GM13976 (cell line): ENCODE measurements at places on chromosomes 5 and 9.
A peak's percentile ranks its signal among the peaks of the same experiment; 100 is the strongest.

DNA sequence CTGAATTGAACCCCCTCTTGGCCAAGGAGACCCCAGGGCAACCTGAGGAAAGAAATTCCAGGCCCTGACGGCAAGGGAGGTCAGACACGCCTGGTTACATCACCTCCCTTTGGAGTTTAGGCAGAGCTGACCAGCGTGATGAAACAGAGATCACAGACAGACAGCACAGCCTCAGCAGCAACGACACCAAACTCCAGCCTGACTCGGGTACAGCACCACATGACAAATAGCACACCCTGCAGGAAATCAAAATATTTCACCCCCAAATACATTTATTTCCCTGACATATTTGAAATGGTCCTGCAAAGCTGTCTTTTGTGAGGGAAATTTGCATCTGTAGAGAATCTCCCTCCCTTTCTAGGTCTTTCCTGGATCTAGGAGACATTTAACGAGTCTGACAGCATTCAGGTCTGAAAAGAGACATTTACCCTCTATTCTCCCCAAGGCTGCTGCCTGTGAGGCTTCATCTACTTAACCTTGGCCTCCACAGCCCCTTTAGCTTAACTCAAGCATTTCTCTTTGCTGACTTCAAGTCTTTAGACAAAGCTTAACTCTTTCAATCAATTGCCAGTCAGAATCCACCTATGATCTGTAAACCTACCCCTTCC lies 2.6 kb downstream of the QSOX2 start:
- DNase-seq: peak; percentile 46

DNA sequence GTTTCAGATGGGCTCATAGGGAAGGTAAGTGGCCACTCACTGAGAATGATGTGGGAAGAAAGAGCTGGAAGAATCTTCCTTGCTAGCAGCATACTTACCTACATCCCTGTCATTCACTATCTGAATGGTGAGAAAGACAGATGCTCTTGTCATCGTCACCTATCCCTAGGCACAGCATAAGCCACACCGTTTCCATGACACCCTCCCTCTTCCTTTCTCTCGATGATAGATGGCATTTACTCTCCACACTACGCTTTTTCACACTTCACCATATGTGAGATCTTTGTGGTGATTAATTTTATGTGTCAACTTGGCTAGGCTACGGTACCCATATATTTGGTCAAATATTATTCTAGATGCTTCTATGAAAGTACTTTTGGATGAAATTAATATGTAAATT lies 44.4 kb upstream of the FER start:
- no peak for DNase-seq

GRCh38 chr5:136159457-136159856 lies 26.8 kb downstream of the SMAD5 start:
- no peak for DNase-seq

DNA sequence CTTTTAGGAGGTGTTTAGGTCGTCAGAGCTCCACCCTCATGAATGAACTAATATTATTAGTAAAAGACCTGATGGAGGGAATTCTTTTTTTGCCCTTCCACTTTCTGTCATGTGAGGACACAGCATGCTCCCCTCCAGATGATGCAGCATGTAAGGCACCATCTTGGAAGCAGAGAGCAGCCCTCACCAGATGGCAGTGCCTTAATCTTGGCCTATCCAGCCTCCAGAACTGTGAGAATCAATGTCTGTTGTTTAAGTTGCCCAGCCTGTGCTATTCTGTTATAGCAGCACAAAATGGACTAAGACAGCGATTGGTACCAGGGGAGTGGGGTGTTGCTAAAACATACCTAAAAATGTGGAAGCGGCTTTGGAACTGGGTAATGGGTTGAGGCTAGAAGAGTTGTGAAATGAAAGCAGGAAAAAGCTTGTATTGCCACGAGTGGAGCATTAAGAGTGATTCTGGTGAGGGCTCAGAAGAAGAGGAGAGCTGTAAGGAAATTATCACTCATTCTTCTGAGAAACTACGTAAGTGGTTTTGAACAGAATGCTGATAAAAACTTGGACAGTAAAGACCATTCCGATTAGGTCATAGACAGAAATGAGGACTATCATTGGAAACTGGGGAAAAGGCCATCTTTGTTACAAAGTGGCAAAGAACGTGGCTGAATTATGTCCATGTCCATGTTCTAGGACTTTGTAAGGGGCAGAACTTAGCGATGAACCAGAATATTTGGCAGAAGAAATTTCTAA lies 28.6 kb downstream of the PTPDC1 start:
- no peak for DNase-seq

- no peak for DNase-seq
Observed at GRCh38 chr5:94113-94892, 2.3 kb downstream of the PLEKHG4B start.

- no peak for DNase-seq
Observed at GRCh38 chr5:169797577-169797976, 160.5 kb downstream of the DOCK2 start.

GRCh38 chr9:135154050-135154615 lies 66.7 kb downstream of the OLFM1 start:
- DNase-seq: no peak

DNA sequence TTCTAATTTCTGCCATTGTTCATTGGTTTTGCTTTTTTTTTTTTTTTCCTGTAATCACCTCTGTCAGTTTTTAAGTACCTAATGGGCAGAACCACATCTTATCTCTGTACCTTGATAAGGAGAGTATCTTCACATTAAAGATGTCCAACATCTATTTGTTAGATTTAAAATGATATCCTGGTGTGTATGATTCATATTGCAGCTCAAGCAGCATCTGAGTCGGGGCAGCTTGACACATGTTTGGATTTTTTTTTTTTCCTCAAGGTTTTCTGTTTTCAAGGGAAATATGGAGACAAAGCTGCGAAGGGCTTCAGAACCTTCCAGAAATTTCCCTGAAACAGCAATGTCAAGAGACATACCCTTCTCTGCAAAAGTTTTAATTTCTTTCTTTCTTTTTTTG lies 164.7 kb downstream of the DOCK2 start:
- DNase-seq: no peak

GRCh38 chr5:66284588-66285342 lies 140.7 kb downstream of the SREK1 start:
- DNase-seq: no peak

DNA sequence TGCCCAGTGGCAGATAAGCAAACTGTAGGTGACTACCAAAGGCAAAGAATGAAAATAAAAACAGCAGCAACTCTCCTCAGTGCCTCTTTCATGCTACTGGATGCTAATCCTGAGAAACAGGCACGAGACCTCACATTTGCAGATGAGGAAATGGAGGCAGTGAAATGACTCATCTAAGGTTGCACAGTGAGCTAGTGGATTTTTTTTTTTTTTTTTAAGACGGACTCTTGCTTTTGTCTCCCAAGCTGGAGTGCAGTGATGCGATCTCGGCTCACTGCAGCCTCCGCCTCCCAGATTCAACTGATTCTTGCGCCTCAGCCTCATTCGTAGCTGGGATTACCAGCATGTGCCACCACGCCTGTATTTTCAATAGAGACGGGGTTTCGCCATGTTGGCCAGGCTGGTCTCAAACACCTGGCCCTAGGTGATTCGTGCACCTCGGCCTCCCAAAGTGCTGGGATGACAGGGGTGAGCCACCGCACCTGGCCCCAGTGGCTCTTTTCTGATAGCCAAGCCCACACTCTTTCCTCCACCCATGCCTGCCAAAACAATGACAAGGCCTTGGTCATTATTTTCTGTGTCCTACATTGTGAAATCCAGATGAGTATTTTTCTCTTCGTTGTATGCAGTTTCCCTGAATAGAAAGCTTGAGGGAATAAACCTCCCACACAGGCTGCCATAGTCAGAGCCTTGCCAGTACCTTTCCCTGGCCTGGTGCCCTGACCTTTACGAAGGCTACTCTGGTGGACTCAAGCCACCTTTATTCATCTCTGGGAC lies 19.2 kb downstream of the DOCK2 start:
- peak; percentile 64 for DNase-seq

DNA sequence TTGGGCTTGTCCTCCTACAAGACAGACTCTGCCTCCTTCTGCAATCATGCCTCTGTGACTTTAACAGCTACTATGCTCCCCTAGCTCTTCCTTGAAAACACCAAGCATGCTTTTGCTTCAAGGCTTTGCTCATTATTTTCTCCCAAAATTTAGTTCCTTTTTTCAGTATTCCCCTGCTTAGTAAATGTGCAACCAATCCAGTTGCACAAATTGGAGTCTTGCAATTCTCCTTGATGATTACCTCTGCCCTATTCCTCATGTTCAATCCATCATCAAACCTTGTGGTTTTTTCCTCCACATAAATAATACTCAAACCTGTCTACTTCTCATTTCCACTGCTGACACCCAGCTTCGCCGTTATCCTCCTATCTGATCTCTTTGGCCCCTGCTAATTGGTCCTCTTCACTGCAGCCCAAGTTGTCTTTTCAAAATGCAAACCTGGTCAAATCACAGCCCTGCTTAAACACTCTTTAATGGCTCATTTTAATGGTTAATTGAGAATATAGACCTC lies 296.3 kb downstream of the CWC27 start:
- DNase-seq: no peak

DNA sequence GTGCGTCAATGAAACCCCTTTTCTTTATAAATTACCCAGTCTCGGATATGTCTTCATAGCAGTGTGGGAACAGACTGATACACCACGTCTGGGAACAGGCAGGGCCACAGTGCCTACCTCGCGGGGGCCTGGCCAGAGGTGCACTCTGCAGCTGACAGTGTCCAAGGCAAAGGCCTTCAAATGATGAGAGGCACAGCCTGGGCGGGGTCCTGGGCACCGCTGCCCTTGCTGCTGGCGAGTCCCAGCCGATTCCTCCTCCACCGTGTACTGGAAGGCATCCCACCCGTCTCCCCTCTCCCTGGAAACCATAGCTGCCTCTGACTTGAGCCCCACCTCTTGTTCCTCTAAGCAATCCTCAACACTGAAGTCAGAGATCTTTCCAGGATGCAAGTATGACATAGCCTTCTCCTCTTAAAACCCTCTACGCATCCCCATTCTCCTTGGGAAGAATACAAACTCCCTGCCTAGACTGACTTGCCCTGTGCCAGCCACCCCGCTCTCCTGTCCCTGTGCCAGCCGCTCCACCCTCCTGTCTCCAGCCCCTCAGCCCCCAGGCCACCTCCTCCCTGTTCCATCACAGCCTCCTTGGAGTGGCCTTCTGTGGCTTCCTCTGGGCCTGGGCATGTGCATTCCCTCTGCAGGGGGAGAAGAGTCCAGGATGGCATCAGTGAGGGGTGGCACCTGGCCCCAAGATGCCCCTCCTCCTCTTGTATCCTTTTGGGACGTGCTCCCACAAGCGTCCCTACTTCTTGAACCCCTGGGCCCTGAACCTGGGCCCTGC lies 8.1 kb upstream of the COL5A1 start:
- no peak for DNase-seq

DNA sequence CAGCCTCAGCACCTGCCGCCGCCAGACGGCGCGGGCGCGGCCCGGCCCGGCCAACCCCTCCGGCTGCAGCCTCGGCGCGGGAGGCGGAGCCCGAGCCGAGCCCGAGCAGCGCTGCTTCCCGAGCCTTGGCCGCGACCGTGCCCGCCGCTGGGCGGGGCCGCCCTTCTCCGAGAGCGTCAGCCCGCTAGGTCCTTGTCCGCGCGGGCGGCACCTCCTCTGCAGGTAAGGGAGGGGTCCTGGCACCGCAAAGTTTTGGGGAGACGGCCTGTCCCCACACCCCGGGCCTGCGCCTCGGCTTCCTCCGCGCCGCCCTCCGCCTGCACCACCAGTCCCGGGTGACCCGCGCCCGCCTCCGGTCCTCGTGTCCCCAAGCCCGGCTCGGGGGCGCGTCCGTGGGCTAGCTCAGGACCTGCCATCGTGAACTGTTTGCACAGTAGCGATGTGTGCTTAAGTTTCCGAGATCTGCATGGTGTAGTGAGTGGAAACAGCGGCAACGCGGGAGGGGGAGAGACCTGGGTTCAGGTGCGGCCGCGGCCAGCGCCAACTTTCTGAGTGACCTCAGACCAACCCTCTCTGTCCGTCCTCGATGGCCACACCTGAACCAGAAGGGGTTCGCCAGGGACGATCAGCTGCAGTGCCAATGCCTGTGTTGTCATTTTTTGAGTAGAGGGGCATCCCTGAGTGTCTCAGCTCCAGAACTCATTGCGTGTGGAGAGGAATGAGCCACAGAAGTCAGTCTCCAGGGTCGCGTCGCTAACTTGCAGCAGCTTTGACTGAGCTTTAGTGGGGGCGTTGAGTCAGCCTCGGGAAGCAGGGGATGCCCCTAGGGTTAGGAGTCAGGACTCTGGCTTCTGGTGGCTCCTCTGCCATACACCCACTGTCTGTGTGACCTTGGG lies at the start of gene FRMPD1:
Gene FRMPD1, plus strand, starts transcription at position 82 of the 896 bp plus-strand sequence. CDS start 41,688 bp downstream, outside the sequence.
- peak; percentile 83 for DNase-seq

- DNase-seq: no peak
Observed at GRCh38 chr5:142845402-142845921, 75.3 kb downstream of the ARHGAP26 start.
